ENCODE measurements at places on chromosomes 2 and 18. TPM values are rescaled to one million over a fixed set of nuclear protein-coding genes. Genes with fewer than 3 reads are reported as not detected.
A peak's percentile ranks its signal among the peaks of the same experiment; 100 is the strongest.

Gene PROKR1
- not detected for total RNA-seq

Gene GAL3ST2
- not detected for total RNA-seq

Gene ARHGAP15
- 1.4 TPM for total RNA-seq

Gene MCM6
- 18.5 TPM for total RNA-seq

Gene CCDC68
- 3.5 TPM for total RNA-seq

Gene SERPINB4
- total RNA-seq = not detected

Gene ANO7
- total RNA-seq = 0.69 TPM

Gene CLK1
- total RNA-seq = 42.9 TPM

- DNase-seq = no peak
Observed at GRCh38 chr2:110732422-110733413, at the start of gene ACOXL. ACOXL (plus strand) TSS chr2:110732573; CDS start chr2:110768390, 35,817 bp downstream.

DNA sequence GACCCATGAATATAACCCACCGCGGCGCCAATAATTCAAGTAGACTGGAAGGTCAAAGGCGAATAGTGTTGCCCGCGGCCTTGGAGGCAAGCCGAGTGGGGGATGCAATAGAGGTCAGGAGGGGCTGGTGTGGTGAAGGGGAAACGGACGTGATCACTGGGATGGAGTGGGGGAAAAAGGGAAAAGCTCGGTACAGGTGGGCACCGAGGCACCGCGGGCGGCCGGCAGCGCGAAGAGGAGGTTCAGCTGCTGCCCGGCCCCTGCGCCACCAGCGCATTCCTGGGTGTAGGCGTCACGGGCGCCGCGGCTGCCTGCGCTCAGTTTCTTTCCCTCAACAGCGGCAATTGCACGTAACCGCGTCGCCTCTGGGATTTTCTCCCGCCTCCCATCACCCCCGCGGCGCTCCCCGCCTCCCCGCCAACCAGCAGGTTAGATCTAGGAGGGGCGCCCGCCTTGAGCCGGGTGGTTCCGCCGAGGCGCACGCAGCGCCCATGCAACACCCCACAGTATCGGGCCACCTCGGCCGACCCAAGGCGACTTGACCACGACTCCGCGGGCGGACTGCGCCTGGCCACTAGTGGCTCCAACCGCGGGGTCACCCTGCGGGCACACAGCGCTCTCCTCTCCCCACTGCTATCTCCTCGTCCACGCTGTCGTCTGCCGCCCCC is 1.5 kb downstream of the RND3 start:
- peak; percentile 87 for DNase-seq

GRCh38 chr2:189641590-189641989 is 19.7 kb upstream of the ASNSD1 start:
- peak; percentile 18 for DNase-seq

DNA sequence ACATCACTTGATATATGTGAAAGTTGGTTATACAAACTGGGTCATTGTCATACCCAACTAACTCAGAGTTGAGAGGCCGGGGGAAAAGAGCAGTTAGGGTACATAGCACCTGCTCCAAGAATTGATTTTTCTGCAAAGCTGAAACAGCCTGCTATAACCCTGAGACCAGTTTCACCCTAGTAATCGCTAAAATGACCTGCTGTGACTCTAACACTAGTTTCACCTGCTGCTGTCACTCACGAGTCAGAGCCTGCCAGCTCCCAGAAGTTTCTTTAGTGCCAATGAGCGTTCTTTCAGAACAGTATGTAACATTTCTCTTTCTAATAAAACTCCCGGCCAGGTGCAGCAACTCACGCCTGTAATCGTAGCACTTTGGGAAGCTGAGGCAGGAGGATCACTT is 28.0 kb downstream of the SRSF7 start:
- DNase-seq = no peak

- DNase-seq = no peak
Observed at GRCh38 chr2:26302846-26303245, 43.1 kb upstream of the SELENOI start.

- no peak for DNase-seq
Observed at GRCh38 chr2:84906108-84906899, 848 bp downstream of the TMSB10 start.

DNA sequence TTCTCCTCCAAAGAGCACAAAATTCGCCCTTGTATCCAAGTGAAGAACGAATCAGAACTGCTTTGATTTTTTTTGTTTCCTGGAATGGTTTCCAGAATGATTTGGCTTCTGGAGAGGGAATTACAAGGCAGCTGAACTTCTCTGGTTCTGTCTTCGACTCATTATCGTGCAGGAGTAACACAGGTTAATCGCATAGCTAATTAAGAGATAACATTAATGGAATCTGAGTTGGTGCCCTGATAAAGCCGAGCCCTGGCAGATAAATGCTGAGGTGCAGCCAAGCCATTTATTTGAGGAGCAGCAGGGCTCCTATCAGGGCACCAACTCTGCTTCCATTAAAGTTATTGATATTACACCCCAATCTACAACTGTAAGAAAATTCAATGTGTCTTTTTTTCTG is 433.7 kb downstream of the ZNF521 start:
- DNase-seq = no peak

DNA sequence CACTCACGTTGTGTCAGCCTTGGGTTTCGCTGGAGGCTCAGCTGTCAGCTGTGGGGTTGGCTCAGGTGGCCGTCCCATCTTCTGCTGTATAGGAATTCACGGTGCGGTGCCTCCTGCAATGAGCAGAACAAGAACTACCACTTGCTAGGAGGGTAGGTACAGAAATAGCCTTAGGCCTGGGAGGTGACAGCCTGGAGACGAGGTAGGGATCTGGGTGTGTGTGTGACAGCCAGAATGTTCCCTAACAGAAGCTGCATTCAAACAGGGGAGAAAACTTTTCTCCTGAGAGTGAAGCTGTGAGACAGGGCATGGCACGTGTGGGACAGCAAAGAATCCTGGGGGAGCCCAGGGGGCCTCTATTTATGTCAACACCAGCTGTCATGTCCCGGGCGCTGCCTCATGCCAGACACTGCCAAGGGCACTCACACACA is 8.4 kb upstream of the MAL start:
- DNase-seq = no peak

- peak; percentile 76 for DNase-seq
Observed at GRCh38 chr2:206442833-206443734, at the start of gene ADAM23. ADAM23 (plus strand) TSS chr2:206443532; CDS start chr2:206443867, 335 bp downstream.

DNA sequence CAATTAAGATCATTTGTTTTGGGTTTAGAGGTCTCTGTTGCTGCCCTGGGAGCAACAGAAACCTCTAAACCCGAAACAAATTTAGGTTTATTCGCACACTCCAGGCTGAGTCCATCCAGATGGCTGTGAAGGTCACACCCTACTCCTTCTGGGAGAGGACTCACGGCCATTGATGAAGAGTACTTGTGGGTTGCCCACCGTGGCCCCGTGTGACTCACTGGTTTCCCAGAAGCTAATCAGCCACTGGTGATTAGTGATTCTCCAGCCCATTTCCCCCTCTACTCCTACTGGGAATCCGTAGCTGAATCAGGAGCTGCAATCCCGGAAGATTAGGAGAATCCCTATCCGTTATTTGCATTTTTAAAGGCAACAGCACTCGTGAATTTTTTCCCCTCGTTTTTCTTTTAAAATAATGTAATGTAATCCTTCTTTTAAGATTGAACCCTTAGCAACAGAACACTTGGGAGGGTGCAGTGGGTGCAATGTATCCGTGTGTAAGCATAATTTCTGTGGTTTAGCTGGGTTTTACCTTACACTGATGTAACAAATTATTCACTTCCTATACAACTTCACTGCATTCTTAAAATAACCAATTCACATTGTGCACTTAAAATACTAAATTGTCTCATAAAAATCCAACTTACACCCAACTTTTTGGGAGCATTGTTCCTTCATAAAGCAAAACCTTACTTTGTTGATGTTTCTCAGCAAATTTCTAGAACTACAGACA is 27.5 kb upstream of the EPAS1 start:
- DNase-seq = peak; percentile 77

DNA sequence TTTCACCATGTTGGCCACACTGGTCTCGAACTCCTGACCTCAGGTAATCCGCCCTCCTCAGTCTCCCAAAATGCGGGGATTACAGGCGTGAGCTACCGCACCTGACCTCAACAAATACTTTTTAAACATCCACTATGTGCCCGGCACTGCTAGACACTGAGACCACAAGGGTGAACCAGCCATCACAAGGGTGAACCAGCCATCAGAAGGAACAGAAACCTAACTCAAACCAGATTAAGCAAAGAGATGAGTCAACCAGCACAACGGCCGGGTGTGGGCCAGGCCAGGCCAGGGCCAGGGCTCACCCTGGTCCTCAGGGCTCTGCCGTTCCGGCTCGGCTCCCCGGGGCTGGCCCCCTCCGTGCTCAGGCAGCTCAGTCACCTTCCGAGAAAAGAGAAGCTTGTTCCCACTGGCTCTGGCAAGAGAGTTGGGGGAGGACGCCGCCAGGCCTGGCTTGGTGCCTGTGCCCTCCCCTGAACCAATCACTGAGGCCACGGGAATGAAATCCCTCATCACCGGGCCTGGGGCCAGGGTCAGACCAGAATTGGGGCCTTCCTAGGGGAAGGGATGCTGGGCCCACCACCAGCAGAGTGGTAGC is 4.4 kb downstream of the TEX44 start:
- no peak for DNase-seq

GRCh38 chr2:177772529-177772928 is 300.0 kb downstream of the PDE11A start:
- peak; percentile 14 for DNase-seq

DNA sequence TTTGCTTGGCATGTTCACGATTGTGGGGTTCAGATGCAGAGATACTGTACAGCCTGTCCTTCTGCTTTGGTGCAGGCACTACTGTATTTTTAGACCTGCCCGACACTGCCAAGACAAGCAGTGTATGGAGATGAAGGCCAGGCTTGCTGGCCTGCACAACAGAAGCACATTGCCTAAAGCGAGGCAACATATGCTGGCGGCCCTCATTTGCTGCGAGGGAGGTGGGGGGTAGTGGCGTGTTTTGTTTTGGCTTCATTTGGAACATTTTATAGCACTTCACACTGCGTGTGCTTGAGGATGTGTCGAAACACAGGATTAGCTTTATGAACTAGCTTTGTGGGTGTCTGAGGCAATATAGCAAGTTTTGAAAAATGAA is 27.0 kb downstream of the TMEM182 start:
- DNase-seq = no peak

GRCh38 chr18:35024196-35024595 is 17.0 kb upstream of the MAPRE2 start:
- no peak for DNase-seq

- no peak for DNase-seq
Observed at GRCh38 chr18:47731276-47731675, 199.2 kb downstream of the SMAD2 start.

- no peak for DNase-seq
Observed at GRCh38 chr2:70454936-70455544, 98.6 kb downstream of the TGFA start.

GRCh38 chr2:37376421-37377186 is 32.2 kb downstream of the QPCT start:
- peak; percentile 96 for DNase-seq
